NCI-H1436 treated with DMSO at 0.1 percent for 48 hours (cell line): ENCODE measurements at places on chromosomes 12 and 14.

- no peak for DNase-seq
Measured at GRCh38 chr12:27273114-27273513, 29.0 kb downstream of the STK38L start.

GRCh38 chr12:31967539-31967938 is 8.3 kb downstream of the RESF1 start:
- no peak for DNase-seq

DNA sequence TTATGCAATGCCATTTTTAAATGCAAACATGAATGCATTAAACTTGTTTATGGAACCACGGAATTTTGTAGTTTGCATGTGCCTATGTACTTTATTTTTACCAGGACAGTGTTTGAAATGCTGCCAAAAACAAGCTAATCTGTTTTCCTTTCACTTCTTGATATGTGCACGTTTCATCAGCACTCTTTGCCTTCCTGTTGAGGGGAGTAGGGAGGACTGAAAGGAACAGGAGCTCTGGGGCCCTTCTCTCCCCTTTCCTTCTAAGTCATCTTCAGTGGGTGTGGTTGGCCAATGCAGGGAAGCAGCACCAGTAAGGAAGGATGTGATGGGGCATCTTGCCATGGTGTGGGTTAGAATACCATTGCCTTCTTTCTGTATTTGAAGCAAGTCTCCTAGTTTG is 12.1 kb upstream of the PPP4R4 start:
- no peak for DNase-seq

DNA sequence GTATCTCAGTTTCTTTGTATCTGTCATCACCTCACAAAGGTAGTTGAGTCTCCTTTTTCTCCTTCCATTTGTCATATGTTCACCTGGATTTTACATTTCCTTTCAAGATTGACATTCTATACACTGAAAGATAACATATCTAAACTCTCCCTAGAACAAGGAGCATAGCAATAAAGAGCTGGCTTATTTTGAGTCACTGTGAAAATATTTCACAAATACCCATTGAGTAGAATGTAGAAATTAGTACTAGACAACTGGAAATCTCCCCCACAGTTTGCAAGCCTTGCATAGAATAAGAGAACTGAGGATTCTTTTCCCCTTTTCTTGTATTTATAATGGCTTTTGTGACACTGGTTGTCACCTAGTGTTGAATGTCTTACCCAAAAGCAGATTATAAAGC is 111.2 kb downstream of the KICS2 start:
- no peak for DNase-seq

GRCh38 chr14:33670235-33670634 is 280.6 kb downstream of the EGLN3 start:
- DNase-seq: no peak

DNA sequence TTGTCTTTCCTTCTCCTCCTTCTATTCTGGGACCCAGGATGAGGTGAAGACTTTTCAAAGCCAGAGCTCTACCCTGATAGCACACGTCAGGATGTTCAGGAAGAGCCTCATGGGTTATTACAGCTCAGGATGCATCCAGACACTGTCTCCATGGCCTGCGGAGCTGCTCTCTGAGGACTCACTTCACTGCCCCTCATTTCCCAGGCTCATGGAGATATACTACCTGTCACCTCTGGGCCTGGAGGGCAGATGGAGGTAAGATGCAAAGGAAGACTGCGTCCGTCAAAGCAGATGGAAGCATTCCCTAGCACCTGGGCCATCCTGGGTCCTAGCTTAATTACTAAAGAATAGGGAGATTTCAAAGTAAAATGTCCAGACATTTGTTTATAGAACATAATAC is 32.6 kb downstream of the STON2 start:
- DNase-seq: no peak

GRCh38 chr12:42144408-42145196 is at the start of gene GXYLT1:
Gene GXYLT1, minus strand, starts transcription at chr12:42144874. Its CDS starts 228 bp downstream, at chr12:42144646.
- DNase-seq: peak; percentile 27

GRCh38 chr12:71896205-71896882 is 42.3 kb upstream of the TPH2 start:
- DNase-seq: no peak

GRCh38 chr14:24066496-24067132 is 4.7 kb upstream of the CPNE6 start:
- DNase-seq: no peak

DNA sequence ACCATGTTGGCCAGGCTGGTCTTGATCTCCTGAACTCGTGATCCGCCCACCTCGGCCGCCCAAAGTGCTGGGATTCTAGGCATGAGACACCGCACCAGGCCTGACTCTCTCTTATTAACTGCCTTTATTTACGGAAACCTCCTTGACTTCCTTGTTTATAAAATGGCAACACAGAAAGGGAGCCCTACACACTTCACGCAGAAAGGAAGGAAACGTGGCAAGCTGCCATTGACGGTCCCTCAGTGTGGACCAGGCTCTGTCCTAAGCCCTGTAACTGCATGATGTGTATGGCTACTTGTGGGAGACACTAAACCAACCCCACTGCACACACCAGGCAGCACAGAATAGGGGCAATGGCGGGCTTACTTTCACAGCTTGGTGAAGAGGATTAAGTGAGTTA is 11.7 kb downstream of the CINP start:
- no peak for DNase-seq
